Stimulated activated CD4-positive, alpha-beta T cell treated with anti-CD3 and anti-CD28 coated beads, Interleukin-1b, Interleukin-23, amount 100 ng/mL, for 24 hours (primary cell): ENCODE measurements at places on chromosomes 7 and 10.
A peak's percentile ranks its signal among the peaks of the same experiment; 100 is the strongest.

GRCh38 chr10:124592736-124593430, 131.3 kb downstream of the LHPP start:
- DNase-seq = no peak

- no peak for DNase-seq
These were observed 202.9 kb upstream of the PITRM1 start for GRCh38 chr10:3375505-3375904.

- no peak for DNase-seq
These were observed 14.4 kb upstream of the CUBN start for GRCh38 chr10:17144032-17144431.

- DNase-seq = no peak
These were observed 54.1 kb downstream of the DYNC2I1 start for GRCh38 chr7:158910254-158911053.

- no peak for DNase-seq
These were observed 36.0 kb downstream of the KIAA1549 start for GRCh38 chr7:138945154-138945553.

DNA sequence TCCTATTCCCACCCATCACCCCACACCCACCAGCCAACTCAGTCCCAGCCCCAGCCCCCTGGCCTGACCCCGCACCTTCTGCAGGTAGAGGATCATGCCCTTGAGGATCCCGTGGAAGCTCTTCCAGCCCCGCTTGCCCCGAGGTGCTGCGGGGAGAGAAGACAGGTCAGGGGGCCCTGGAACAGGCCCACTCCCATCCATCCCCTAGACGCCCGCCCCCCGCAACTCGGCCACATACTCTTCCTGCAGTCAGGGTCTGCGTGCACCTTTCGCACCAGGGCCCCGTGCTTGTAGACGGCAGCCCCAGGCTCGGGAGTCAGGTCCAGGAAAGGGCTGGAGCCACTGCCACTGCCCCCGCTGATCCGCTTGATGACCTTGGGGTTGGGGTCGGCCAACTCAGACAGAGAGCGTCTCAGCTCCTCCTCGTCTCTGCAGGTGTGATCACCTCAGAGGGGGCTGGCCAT, 9.6 kb downstream of the NFKB2 start:
- DNase-seq = no peak

- no peak for DNase-seq
These were observed 6.1 kb upstream of the LAMB4 start for GRCh38 chr7:108136191-108136688.

DNA sequence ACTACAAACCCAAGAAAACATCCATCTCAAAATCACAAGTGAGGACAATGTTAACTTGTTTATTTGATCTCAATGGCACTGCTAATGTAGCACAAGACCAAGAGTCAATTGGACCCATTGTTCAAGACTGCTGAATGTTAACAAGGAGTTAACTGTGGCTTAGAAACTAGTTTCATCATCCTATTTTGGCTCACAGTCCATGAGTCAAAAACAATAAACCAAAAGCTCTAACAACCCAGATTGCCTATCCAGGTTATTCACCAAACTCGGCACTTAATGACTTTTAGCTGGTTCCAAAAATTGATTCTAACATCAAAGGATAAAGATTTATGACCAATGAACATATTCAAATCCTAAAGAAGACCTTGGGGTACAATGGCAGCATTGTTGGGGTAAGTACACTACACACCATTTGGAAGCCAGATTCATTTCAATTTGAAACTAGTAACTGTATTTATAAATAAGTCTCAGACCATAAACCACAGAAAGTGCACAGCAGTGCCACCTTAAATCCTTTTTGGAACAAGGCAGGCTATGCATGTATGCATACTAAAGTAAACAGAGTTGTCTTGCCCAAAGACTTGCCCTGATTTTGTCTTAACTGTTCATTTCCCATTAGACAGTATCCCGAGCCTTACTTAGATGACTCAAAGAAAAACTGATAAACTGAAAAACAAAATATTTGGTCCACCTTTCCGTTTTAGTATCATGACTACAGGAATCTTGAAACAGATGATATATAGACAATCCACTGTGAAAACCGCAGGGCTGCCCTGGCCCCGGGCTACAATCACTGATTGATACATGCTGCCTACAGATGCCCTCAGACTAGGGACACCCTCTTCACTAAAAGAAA, 84.5 kb downstream of the SRPK2 start:
- DNase-seq = no peak

DNA sequence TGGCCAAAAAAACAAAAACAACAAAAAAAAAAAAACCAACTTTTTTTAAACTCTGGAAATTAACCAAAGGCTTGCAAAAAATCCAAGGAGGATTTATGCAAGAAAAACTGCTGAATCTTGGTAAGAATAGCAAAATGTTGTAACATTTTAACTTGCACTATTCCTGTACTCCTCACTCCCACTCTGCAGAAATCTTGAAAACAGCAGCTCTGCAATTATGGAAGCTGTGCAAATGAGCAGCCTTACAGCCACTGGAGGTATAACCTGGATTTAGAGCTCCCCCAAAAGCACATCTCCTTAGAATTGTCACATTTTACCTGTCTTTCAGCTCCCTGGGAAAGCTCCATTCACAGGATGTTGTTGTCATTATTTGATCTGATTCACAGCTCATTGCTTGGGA, 41.8 kb upstream of the LRGUK start:
- no peak for DNase-seq

DNA sequence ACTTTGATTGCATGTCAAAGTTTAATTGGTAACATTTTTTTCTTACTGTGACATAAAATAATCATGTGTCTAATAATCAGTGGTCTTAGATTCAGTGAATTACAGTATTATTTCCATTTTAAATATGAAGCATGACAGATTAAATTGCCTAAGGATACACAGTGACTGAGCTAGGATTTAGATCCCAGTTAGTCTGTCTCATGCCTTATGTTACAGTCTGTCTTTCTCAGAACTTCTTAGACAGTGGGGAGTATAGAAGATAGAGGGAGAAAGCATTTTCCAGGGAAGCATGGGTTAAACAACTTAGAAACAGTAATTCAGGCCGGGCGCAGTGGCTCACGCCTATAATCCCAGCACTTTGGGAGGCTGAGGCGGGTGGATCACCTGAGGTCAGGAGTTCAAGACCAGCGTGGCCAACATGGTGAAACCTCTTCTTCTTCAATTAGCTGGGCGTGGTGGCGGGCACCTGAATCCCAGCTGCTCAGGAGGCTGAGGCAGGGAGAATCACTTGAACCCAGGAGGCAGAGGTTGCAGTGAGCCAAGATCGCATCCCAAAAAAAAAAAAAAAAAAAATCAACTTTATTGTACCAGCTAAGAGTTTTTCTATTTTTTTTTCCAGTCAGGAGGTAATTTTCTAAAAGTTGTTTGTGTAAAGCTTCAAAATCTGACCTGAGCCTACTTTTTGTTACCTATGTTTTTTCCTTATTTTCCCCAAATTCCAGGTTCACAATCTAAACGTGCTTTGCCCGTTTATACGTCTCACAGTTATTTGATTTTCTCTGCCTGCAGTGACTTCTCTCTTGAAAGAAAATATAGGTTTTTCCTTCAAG, 3.3 kb downstream of the CASD1 start:
- no peak for DNase-seq

- DNase-seq = peak; percentile 53
These were observed 124.9 kb downstream of the SH2D4B start for GRCh38 chr10:80662429-80663261.
